ENCODE measurements at places on chromosomes 6 and 20. TPM values are rescaled to one million over a fixed set of nuclear protein-coding genes. Genes with fewer than 3 reads are reported as not detected.

DNA sequence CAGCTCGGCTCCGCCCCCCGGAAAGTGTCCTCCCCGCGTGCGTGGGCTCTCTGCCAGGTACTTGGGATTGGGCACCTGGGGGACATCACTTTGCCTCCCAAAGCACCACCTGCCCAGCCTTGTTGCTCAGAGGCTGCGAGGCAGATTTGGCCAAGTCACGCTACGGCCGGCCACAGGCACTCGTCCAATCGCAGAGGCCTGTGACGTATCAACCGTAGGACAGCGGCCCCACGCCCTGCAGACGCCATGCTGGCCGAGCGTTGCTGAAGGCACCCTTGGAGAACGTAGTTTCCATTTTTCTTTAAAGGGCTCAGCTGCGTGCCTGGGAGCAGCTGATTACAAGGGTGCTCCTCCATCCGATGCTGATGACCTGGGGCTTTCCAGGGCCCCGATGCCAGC is 3.1 kb downstream of the NTSR1 start:
- DNase-seq = no peak

DNA sequence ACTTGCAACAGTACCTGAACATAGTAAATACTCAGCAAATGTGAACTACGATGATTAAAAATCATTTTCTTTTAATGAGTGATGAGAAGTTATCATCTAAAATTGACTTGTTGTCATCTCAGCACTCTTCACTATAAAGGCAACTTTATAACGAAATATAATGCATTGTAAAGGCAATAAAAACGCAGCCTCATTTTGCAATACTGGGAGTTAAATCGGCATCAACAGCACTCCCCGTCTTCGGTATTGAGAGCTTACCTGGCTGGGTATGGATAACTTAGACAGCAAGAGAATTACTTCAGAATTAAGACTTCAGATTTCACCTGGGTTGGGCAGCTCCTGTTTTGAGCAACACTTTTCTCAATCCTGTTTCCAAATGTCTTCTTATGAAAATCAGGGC is 20.8 kb downstream of the NKX2-2 start:
- DNase-seq = no peak

The OR2B6 gene
- not detected for total RNA-seq

The FAM184A gene
- 18.6 TPM for total RNA-seq

DNA sequence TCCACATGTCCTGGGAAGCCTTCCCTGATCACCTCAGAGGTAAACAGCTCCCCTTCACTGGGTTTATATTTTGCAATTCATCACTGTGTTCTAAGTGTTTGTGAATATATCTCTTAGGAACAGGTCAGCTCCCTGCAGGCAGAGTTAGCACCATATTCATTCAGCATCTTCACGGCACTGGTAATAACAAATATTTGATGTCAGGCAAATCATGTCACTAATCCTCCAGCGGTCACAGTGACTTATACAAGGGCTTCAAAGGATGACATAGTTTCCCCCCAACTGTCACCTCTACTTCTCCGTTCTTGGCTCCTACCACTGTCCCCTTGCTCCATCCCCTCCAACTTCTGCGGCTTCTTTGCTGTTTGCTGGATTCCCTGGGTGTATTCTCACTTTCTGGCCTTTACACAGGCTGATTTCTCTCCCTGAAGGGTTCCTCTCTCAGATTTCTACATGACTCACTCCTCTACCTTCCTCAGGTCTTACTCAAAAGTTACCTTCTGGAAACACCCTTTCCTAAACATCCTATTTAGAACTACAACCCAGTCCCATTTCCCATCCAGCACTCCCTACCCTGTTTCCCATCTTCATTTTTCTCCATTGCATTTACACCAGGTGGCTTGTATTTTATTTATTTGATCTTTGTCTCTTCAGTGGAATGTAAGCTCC is 66.6 kb downstream of the NHLRC1 start:
- DNase-seq = no peak

The TCF21 gene
- total RNA-seq = 0.08 TPM

DNA sequence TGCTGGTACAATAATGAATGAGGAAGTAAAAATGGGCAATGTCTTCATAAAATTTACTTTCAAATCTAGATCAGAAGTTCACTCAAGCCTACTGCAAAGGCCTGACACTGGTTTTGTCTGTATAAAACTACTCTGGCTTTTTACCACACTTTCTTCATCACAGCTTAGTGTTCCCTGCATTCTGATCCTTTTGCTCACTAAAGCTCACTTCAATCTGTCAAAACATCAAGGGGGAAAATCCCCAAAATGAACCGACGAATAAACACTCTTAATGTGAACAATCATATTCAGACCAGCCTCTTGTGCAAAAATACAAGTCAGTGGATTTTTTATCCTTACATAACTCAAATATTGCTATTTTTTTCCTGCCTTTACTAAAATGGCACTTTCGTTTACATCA is 98.5 kb downstream of the PRDM1 start:
- DNase-seq = no peak

The DLL1 gene
- total RNA-seq = 4.6 TPM

DNA sequence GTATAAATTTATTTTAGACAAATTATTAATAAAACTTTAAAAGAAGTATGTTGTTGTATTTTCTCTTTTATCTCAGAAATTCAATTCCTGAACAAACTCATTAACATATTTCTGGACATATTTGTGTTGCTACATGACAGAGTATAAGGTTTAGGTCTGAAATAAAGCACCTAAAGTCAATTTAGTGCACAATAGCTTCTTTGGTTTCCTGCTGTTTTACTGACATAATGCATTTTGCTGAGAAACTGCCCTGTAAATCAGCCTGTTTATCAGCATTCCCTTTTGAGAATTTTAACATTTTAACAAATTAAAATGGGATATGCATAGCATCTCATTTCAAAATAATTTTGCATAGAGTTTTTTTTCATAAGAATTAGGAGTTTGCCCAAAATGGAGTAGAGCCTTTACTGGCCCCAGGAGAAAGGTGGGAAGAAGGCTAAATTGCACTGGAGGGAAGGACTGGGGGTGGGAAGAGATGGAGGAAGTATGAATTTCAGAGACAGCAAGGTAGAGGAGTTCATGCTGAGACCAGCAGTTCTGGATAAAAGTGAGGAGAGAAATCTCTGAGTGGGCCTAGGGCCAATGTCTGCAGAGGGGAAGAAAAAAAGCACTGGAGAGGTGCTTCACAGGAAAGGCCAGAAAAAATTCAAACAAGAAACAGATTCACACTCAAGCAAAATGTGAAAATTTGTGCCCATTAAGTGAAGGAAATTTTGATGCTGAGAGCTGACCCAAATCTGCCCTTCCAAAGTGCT is 324.2 kb upstream of the HSF2 start:
- DNase-seq = no peak

The RNF114 gene
- 279 TPM for total RNA-seq

The TRIM10 gene
- not detected for total RNA-seq

- peak; percentile 8 for DNase-seq
Measured at GRCh38 chr6:15615802-15616201, 47.0 kb downstream of the DTNBP1 start.

GRCh38 chr6:101522254-101522653 is 128.7 kb downstream of the GRIK2 start:
- DNase-seq = no peak

DNA sequence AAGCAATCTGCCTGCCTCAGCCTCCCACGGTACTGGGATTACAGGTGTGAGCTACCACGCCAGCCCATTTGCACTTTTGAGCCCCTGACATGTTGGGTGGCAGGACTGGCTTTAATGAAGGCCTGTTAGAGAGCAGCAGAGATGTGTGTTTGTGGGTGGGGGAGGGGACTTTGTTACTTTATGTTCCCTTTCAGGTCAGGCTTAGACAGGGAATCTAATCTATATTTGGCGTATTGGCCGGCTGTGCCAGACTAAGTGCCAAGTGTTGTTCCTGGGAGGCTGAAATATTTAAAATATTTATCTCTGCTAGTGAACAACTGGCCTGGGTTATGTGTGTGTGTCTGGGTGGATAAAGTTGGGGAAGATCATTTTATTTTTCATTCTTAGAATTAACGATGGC is 6.1 kb downstream of the GMPR start:
- DNase-seq = no peak

The DEFB124 gene
- total RNA-seq = 0.52 TPM

- DNase-seq = peak; percentile 28
Measured at GRCh38 chr6:125987026-125987617, 782 bp downstream of the TRMT11 start.

The GPLD1 gene
- total RNA-seq = 15.3 TPM

DNA sequence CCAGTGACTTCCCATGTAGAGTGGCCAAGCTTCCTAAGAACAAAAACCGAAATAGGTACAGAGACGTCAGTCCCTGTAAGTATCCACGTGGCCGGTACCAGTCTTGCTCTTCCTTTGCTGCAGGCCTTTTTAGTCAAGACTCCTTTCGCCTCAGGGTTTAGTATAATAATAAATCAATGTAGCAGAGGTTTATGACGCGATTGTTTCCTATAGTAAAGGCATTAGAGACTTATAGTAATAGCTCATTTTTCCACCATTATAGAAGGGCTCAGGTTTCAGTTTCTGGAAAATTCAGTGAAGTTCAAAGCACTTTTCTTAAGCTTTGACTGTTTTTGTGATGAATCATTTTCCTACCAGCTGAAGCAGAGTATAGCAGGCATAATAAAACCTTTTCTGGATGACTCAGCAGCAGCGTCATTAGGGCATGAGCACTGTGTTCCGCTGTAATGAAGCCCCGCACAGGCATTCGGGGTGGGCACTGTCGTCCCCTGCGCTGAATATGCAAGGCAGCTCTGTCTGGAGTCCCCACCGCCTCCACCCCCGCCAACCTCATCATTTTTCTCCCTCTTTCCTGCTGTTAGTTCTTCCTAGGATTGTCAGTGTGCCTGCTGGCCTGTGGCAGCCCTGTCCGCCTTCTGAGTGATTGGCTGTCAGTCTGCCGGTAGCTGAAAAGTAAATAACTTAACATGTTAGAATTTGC is 51.3 kb downstream of the PTPN1 start:
- no peak for DNase-seq

The BPIFB4 gene
- total RNA-seq = not detected

GRCh38 chr6:145187491-145188206 is 547.7 kb downstream of the EPM2A start:
- peak; percentile 17 for DNase-seq

DNA sequence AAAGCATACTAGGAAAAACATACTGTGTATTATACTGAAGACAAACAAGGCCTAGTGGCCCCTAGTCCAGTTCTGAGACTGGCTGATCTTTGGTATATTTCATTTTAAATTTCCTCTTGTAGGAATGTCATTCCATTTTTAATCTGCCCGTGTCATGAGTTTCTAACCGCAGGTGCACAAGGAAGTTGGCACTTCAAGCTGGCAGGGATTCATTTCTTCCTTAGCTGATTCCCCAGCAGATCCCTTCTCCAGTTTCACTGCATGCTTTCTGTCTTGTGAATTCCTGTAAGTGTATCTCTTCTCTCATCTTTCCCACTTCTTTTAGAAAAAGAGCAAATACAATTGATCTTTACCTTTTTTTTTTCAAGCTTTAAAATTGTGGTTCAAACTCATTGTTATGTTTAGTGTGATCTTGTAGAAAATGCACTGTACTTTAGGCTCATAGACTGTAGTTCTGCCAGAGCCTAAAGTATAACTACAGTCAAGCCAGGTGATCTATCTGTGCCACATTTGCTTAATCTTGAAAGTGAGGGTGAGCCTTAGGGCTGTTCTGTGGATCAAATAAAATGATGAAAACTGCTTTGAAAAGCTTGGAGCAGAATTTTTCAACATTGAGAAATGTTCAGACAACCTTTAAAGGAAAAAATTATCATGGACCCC is 37.0 kb downstream of the RNF217 start:
- no peak for DNase-seq

- DNase-seq = no peak
Measured at GRCh38 chr6:10073341-10073740, 341.5 kb downstream of the TFAP2A start.

The SNX5 gene
- total RNA-seq = 287 TPM

The MLIP gene
- total RNA-seq = not detected

GRCh38 chr20:9689041-9689440 is 149.8 kb downstream of the PAK5 start:
- no peak for DNase-seq

- no peak for DNase-seq
Measured at GRCh38 chr20:47951521-47951971, 166.3 kb upstream of the SULF2 start.

GRCh38 chr20:15637950-15638754 is 935.1 kb downstream of the KIF16B start:
- peak; percentile 73 for DNase-seq

Data from GM23338 (cell line).